Pancreas (tissue), 10 donors: ENCODE measurements at places on chromosomes 7 and 10. TPM values are rescaled to one million over a fixed set of nuclear protein-coding genes. Genes with fewer than 3 reads are reported as not detected.

Gene OPALIN
- polyA plus RNA-seq = not detected

DNA sequence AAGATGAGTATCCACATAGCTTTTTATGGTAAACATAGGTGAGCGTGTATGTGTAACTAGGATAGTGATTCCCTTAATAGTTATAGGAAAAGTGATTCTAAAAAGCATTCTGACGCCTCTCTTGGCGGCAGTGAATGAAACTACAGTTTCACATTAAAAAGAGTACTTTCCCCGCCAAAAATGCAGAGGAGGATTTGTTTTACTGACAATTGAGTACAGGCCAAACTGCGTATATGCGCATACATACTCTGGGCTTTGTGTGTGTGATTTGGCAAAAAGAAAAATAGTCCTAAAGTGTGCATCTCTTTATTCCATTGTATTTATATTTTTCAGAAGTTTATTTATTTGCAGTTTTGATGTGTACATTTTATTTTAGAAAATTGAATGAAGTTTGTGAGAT, 10.3 kb downstream of the CUL1 start:
- no peak for DNase-seq

- no peak for DNase-seq
Observed at GRCh38 chr10:9262770-9263169, 1208.3 kb downstream of the GATA3 start.

- DNase-seq = no peak
Observed at GRCh38 chr10:24843256-24843655, 109.2 kb downstream of the PRTFDC1 start.

Gene SLC16A9
- polyA plus RNA-seq = 7.4 TPM

- no peak for DNase-seq
Observed at GRCh38 chr10:30719832-30720231, 90.3 kb upstream of the LYZL2 start.

- DNase-seq = no peak
Observed at GRCh38 chr7:137932881-137933269, 69.0 kb downstream of the CREB3L2 start.

DNA sequence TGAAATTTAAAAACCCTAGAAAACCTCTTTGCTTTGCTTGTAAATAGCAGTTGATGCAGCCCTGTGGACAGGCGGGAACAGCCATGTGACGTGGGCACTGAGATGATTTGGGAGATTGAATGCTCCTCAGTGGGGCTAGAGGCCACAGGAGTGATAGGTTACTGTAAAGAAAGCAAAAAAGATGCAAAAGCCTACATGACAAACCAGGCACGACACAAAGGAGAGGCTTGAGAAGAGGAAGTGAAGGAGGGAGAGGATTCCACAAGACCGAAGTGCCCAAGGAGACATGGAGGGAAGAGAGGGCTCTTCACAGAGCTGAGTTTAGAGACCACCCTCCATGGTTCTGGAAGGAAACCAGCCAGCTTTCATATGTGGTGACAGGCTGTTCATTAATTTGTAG, 25.7 kb downstream of the IKZF1 start:
- DNase-seq = no peak

DNA sequence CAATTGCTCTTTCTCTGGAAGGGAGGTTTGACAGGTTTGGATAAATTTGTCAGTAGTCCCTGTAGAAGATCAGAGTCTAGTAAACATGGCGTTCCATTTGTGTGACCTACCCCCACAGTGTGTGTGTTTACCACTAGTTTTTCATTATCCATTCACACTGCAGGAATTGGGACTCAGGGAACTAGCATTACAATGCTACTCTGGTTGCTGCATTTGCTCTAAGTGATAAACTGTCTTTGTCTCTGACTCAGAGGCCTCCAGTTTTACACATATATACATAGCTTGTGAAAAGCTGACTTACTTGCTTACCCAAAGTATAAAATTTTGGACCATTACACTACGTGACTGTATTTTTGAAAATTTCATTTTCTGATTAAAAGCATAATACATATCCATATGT, 1604.0 kb downstream of the REEP3 start:
- DNase-seq = no peak

- no peak for DNase-seq
Observed at GRCh38 chr10:101013365-101013825, 13.8 kb downstream of the LZTS2 start.

- DNase-seq = no peak
Observed at GRCh38 chr7:151856098-151856497, 20.8 kb downstream of the PRKAG2 start.

GRCh38 chr10:97154162-97154561, 31.6 kb downstream of the SLIT1 start:
- no peak for DNase-seq

Gene IFIT1B
- not detected for polyA plus RNA-seq

DNA sequence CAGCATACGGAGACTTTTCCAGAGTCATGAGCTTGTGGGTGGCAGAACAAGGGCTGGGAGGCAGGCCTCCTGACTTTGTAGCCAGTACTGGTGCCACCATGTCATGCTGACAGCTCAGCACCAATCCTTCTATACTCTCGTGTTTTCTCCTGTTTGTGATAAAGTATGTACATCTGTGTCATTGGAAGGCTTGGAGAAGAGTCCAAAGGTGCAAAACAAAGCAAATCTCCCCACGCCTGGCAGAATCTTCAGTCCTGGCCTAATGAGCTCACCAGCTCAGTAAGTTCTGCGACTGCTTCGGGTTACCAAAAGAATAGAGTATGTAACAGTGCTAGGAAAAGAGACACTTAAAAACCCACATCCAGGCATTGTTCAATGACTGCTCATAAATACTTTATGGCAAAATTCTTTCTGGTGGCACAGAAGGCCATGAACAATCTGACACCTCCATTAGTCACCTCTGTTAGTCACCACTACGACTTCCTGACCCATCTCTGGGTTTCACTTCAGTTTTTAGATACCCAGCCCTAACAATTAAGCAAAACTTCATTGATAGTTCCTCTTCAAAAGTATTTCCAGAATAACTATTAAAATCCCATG, 24.5 kb downstream of the STEAP1 start:
- no peak for DNase-seq

Gene OR2A5
- not detected for polyA plus RNA-seq

DNA sequence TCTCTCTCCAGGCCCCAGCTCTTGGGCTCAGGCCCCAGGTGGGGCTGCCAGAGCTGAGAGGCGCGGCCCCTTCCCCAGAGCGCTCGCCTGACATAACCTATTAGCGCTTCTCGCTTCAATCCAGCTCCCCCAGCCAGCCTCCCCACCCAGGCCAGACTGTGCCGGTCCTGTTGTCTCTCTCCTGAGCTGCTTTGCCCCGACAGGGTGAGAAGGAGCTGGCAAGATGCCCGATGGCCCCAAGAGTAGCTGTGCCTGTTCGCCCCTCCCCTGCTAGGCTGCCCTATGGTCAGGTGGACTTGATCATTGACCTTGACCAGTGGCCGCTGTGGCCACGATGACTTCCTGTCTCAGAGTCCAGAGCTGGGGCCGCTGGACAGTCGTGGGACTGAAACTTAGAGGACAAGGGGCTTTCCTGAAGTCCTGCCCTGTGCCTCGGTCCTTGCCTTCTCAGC, 9.1 kb downstream of the TMEM270 start:
- DNase-seq = peak; percentile 49

Gene PTPN12
- polyA plus RNA-seq = 23.0 TPM

DNA sequence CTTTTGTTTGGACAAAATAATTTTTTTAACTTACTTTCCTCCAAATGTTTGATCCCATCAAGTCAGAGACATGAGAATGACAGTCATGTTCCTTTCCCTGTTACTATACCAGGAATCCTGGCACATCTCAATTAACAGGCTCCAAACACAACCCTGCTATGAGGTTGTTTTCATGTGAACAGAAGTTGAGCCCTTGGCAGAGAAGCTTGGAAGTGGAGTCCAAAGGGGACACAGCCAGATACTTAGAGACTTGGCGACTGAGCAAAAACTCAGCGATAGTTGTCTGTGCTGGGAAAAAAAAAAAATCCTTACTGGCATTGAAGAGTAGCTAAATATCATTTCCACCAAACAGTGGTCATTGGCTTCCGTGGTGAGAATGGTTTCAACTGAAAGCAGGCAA, 12.8 kb downstream of the TUBAL3 start:
- DNase-seq = no peak

Gene SPDYE2B
- not detected for polyA plus RNA-seq

Gene DGKI
- polyA plus RNA-seq = 0.05 TPM

Gene IGF2BP3
- polyA plus RNA-seq = 0.09 TPM

Gene PIP
- polyA plus RNA-seq = not detected

DNA sequence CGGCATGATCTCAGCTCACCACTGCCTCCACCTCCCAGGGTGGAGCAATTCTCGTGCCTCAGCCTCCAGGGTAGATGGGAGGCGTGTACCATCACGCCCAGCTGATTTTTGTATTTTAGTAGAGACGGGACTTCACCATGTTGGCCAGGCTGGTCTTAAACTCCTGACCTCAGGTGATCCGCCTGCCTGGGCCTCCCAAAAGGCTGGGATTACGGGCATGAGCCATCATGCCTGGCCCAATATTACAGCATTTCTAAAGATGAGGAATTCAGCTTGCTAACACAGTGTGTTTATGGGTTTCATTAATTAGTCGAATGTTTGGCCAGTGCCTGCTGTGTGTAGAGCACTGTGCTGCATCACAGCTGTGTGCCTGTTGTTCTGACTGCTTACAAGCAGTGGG, 3.7 kb downstream of the WDR37 start:
- DNase-seq = no peak

DNA sequence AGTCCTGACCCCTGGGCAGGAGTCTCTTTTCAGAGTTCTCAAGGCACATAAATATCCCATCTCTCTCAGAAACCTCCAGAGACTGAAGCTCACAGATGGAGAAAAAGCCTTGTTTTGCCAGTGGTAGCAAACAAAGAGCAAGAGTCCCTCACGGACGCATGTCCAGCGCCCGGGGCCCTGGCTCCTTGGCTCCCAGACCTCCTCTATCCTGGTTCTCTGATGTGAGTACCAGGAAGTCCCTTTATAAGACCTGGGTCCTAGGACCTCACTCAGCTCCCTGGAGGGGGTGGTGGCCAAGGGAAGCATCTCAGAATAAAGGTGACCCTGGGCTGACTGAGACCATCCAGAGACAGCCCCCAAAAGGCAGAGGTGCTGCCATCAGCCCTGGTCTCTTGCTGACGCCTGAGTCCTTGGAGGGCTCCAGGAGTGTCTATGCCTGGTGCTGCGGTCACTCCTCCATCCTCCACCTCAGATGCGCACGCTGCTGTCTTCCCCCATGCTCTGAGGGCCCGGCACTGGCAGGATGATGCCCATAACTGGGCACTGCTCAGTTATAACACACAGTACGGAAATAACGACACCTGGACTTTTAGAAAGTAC, 221.5 kb downstream of the TNS3 start:
- no peak for DNase-seq

- DNase-seq = no peak
Observed at GRCh38 chr10:100509241-100509840, 10.3 kb downstream of the SEC31B start.

Gene ZNF800
- 8.3 TPM for polyA plus RNA-seq

Gene CALN1
- 2.6 TPM for polyA plus RNA-seq

Gene TMEM184A
- polyA plus RNA-seq = 58.9 TPM

Gene NPC1L1
- 0.61 TPM for polyA plus RNA-seq

Gene SPDYE3
- 0.09 TPM for polyA plus RNA-seq

Gene CDK13
- polyA plus RNA-seq = 22.0 TPM

Gene KCP
- 0.33 TPM for polyA plus RNA-seq

Gene TRPV6
- 308 TPM for polyA plus RNA-seq

- DNase-seq = no peak
Observed at GRCh38 chr7:158124671-158125079, 462.9 kb downstream of the PTPRN2 start.

- no peak for DNase-seq
Observed at GRCh38 chr10:4721999-4722753, 103.8 kb upstream of the AKR1E2 start.

GRCh38 chr10:66748217-66748616, 177.6 kb upstream of the LRRTM3 start:
- DNase-seq = no peak

GRCh38 chr10:86819567-86819966, 63.1 kb downstream of the BMPR1A start:
- DNase-seq = no peak

DNA sequence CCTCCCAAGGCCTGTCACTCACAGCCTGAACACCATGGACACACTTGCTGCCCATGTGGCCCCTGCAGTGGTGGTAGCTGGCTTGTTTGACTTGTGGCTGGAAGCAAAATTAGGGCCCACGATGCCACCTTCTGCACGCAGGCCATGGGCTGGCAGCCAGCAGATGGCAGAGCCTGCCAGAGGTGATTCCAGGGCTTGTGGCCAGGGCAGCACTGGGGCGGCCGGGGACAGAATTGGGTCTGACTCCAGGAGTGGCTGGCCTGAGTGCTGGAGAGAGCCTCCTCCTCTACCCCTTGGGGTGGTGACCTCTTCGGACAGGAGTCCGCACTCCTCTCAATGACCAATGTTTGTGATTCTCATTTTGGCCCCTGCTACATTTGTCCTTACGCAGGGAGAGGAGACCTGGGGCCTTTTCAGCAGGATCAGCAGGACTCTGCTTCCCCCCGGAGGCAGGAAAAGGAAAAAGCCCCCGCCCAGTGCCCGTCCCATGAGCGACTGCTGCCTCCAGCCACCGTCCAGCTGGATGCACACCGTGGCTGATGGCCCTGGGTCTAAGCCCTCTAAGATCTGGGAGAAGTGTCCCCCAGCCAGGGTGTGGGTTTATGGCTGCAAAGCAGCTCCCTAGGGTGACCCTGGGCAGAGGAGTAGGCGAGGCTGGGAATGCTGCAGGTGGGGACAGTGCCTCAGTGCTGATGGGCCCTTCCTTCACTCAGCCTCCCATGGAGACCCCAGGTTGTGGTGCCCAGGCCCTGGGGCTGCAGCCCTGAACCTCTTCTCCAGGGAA, 26.5 kb downstream of the DNAJB12 start:
- peak; percentile 74 for DNase-seq

Gene ANKRD2
- 0.61 TPM for polyA plus RNA-seq

Gene SLC16A12
- 6.0 TPM for polyA plus RNA-seq

- DNase-seq = no peak
Observed at GRCh38 chr10:104844073-104844472, 203.0 kb downstream of the SORCS3 start.

- no peak for DNase-seq
Observed at GRCh38 chr10:22002591-22003176, 846 bp downstream of the DNAJC1 start.

DNA sequence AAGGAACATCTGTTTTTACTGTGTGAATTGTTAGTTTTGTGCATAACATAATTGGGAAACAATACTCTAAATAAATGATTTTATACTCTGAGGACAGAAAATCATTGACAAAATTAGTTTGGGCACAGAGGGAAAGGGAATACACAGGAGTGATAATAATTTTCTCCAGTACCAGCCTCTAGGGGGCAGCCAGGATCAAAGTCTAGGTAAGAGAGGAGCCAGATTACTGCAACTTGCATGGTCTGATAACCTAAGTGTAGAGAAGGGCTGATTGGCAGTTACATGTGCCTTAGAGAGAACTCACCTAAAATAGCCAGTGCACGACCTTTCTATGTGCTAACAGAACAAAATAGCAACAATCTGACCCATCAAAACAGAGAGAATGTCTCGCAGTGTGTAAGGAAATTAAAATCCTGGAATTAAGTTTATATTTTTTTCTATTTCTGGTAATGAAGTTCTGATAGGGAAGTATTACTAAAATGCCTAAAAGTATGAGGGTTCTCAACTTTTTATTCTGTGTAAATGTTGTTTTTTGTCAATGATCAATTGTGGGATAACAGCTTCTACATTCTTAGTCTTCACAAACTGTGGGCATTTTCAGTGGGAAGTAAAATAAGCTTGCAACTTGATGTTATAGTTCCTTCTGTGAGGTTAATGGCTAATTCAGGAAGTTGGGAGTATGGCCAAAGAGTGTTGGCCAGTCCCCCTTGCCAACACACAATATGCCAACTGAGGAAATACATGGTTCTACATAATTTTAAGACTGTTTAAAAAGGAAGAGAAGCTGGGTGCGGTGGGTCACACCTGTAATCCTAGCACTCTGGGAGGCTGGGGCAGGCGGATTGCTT, 66.4 kb downstream of the EXOC6 start:
- no peak for DNase-seq

- peak; percentile 80 for DNase-seq
Observed at GRCh38 chr7:1713502-1714484, 43.7 kb downstream of the ELFN1 start.
